ENCODE measurements at places on chromosomes 12 and 14.
A peak's percentile ranks its signal among the peaks of the same experiment; 100 is the strongest.

DNA sequence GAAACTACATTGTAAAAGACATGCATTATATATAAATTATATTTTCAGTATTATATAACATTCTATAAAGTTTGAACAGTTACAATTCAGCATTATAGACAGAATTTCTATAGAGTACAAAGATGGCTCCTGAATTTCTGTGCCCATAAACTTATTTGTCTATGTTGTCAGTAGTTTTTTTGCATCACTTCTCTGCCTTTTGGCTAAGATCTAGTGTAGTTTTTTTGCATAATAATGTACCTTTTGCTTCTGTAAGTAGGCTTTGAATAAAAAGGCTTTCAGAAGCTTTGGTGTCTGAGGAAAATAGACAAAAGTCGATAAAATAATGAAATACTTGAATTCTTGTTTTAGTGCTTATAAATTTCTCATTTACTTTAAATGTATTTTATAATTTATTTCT, 11.1 kb downstream of the DNAL1 start:
- no peak for DNase-seq

GRCh38 chr12:2208837-2209635, 156.2 kb downstream of the CACNA1C start:
- no peak for DNase-seq

DNA sequence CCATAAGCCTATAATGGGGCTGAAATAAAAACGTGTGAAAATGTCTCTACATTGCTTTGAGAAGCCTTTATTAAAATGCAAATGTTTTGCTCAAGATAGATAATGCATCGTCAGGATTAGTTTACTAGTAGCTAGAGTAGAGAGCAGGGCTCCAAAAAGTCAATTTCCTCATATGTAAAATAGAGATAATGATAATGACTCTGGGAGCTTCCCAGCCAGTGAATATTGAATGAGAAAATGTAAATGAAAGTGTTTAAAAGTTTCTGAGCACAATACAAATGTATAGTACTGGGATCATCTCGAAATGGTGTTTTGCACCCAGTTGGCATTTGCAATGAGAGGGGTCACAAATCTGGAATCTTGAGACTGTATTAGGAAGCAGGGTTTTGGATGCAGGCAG, 135.3 kb downstream of the OTOGL start:
- no peak for DNase-seq

GRCh38 chr12:52426034-52426433, 8.1 kb downstream of the KRT75 start:
- DNase-seq, result no peak

- no peak for DNase-seq
Observed at GRCh38 chr12:66269142-66269541, 33.2 kb upstream of the HELB start.

GRCh38 chr12:27285403-27285802, 41.3 kb downstream of the STK38L start:
- peak; percentile 24 for DNase-seq

GRCh38 chr12:66043035-66043434, 87.5 kb downstream of the LLPH start:
- DNase-seq, result no peak

DNA sequence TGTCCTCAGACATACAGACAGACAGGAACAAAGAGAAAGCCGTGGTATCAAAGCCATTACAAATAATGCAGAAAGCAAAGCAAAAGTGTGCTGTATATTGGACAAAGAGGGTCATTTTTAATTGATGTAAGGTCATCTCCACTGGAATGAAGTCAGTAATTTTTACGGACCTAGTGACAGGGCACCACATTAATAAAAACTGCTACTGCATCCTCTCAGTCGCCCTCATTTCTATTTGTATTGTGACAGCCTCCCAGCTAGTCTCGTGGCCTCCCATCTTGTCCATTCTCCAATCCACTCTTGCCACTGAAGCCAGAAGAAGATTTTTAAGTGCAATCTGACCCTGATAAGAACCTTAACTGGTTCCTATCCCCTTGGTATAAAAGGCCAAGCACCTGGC, 132.4 kb downstream of the NUAK1 start:
- DNase-seq, result no peak

GRCh38 chr12:14366209-14367039, 942 bp downstream of the ATF7IP start:
- DNase-seq, result no peak

DNA sequence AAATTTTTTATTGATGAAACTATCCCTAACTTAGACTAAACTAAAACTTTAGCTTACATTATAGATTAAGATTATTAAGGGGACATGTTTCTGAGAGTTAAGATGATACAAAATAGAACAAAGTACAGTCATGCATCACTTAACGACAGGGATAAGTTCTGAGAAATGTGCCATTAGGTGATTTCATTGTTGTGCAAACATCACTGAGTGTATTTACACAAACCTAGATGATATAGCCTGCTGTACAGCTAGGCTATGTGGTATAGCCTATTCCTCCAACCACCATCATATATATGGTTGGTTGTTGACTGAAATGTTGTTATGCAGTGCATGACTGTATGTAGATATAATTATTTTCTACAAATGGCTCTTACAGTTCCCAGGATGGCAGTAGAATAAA, 46.5 kb downstream of the ATP6V1D start:
- DNase-seq, result no peak

DNA sequence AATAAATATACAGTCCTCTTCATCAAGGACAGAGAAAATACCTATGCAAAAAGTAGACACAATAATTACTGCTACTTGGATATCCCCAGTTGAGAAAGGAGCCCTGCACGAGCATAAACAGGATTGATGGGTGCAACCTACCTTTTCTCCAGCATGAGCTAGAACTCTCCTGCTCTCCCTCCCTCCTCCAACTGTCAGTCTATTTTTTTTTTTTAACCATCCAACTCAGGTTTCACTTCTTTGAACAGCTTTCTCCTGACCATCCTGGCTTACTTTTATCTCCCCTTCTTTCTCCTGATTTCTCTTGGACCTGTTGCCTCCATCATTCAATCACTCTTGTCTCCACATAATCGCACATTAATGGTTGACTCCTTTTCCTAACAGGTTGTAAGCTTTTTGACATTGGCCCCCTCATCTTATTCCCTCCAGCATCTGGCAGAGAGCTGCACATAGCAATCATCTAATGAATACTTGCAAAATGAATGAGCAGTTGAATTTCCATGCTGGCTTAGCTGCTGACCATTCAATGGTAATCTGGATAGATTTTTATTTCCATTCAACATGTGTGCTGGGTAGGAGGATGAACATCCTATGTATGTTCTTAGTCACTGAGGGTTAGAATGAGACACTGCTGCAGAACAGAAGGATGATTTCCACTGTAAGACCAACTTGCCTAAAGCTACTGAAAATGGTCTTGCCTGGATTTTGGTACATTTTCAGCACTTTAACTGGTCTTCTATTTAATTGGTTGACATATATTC, 24.4 kb downstream of the MYBPC1 start:
- DNase-seq, result no peak

GRCh38 chr12:93230326-93230720, 147.4 kb upstream of the NUDT4 start:
- no peak for DNase-seq

- DNase-seq, result no peak
Observed at GRCh38 chr12:91515944-91516694, 333.5 kb upstream of the DCN start.

DNA sequence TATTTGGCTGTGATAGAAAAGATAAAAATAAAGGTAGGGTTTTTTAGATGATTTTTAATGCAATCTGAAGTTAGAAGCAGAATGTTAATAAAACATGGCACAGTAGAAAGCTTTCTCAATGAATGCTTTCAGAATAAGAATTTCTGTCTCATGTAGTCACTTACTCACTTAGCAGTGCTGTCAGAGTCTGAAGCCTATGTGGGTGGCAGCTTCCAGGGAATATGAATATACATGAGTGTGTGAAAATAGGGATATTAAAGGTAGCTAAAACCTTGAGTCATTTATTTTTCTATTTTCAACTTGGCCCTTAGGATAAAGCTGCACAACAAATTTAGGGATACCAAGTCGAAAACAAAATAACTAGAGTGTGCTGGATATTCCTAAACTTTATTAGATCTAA, 427.9 kb downstream of the AEBP2 start:
- DNase-seq, result no peak

Data from iPS-NIHi11 (cell line).